ENCODE measurements at places on chromosomes 1 and 21.

GRCh38 chr1:89929467-89930063, 65.3 kb upstream of the ZNF326 start:
- no peak for DNase-seq

GRCh38 chr1:152003846-152004442, 10.3 kb upstream of the S100A10 start:
- no peak for DNase-seq

DNA sequence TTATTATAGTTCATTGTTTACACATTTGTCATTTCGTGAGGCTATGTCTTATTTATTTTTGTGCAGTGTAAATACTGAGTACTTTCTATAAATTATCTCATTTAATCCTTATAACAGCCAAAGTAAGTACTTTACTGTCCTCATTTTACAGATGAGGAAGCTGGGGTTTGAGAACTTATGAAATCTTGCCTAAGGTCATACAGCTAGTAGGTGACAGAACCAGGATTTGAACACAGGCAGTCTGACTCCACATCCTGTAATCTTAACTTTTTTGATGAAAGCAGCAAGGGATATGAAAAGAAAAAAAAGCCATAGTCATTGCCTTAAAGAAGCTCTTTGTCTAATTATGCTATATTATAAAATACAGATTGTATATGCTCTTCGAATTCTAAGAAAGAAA, 107.1 kb upstream of the BMP8A start:
- no peak for DNase-seq

DNA sequence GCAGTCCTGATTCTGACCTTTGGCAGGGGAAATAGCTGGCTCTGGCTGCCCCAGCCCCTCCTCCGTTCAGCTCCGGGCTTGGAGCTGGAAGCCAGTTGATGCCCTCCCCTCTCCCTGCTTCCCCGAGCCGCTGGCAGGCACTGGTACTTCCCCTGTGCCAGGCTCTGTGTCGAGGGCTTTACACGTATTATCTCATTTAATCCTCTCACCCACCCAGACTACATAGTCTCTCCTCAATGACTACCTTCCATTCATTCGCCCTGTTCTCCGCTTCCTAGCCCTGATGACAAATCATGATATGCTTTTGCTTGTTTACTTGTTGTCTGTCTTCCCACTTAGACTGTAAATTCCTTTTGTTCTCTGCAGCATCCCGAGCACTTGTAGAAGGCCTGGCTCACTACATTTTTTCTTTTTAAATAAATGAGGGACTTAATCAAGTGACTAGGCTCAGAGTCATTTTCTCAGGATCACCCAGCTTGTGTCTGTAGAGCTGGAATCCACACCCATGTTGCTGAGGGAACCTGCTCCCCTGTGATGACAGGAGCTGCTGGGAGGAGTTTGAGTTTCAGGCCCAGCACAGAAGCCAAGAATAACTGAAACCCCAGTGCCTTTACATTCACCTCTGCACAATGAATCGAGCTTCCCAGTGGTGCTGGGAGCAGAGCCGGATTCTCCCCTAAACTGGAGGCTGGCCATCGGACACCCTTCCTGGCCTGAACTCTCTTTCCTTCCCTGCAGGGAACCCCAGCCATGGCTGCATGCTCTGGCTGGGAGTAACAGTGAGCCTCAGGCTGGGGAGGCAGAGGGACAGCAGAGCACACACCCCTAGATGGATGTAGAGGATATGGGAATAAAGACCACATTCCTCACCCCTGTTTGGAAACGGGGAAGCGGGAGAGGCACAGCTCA, 58.3 kb downstream of the UBIAD1 start:
- no peak for DNase-seq
